ENCODE measurements at places on chromosomes 7 and 10.

DNA sequence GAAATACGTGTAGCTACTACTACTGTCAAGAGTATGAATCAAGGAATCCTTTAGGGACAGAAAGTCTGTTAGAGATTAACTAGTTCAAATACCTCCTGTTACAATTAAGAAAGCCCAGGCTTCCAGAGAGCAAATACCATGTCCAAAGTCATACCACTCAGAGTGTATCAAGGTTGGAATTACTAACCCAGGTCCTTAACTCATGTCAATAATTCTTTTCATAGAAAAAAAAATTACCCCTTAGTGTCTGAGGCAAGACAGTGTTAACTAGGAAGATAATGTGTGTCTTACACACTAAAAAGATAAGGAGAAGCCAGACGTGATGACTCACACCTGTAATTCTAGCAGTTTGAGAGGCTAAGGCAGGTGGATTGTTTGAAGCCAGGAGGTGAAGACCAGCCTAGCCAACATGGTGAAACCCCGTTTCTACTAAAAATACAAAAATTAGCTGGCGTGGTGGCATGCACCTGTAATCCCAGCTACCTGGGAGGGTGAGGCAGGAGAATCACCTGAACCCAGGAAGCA, 423.4 kb downstream of the SORCS1 start:
- DNase-seq, result no peak

GRCh38 chr7:110800984-110801383, 289.9 kb upstream of the LRRN3 start:
- no peak for DNase-seq

GRCh38 chr7:105786520-105787470, 89.6 kb downstream of the ATXN7L1 start:
- DNase-seq, result no peak

DNA sequence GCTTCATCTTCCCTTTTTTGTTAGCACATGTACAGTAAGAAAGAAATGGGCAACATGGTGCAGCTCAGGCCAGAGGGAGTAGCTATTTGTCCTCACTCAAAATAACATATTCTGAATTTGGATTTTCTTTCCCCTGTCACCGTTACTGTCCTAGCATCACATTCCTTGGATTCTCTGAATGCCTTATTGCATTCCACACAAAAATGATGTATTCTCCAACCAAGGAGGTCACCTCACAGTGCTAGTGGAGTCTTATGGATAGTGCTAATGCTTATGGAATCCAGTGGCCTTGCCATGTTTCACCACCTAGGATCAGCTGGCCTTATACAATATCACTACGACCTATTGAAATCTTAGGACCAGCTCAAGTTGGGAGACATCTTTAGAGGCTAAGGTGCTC, 7.2 kb downstream of the PRSS58 start:
- DNase-seq, result no peak

GRCh38 chr7:29087840-29088170, 58.5 kb downstream of the CPVL start:
- DNase-seq, result no peak

GRCh38 chr10:10366836-10367235, 650.8 kb upstream of the CELF2 start:
- no peak for DNase-seq

DNA sequence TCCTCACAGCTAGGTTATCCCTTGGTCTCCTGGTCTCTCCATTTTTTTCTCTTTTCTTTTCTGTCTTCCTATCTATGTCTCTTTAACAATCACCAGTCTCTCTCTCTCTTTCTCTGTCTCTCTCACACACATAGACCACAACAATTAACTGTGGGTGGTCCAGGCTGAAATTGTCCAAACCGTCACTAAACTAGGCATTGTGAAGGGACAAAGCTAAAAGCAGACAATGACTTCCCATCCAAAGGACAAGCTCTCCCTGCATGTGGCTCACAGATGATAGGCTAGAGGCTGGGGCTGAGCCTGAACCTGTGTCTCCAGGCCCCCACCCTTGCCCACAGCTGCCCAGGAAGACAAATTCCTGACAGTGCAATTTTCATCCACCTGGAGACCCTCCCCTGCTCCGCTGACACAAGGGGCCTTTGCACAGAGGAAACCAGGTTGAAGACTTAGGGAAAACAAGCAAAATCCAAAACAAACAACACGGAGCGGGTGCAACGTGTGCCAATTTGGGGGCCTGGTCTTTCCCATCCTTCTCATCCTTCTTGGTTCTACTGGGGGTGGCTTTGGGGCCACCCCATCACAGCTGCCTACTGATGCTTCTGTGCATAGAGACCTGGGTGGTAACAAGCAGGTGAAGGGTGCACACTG, 755.4 kb downstream of the GRID1 start:
- DNase-seq, result no peak
